Thyroid gland (tissue), 4 donors: ENCODE measurements at places on chromosomes 7 and 10. TPM values are rescaled to one million over a fixed set of nuclear protein-coding genes. Genes with fewer than 3 reads are reported as not detected.

DNA sequence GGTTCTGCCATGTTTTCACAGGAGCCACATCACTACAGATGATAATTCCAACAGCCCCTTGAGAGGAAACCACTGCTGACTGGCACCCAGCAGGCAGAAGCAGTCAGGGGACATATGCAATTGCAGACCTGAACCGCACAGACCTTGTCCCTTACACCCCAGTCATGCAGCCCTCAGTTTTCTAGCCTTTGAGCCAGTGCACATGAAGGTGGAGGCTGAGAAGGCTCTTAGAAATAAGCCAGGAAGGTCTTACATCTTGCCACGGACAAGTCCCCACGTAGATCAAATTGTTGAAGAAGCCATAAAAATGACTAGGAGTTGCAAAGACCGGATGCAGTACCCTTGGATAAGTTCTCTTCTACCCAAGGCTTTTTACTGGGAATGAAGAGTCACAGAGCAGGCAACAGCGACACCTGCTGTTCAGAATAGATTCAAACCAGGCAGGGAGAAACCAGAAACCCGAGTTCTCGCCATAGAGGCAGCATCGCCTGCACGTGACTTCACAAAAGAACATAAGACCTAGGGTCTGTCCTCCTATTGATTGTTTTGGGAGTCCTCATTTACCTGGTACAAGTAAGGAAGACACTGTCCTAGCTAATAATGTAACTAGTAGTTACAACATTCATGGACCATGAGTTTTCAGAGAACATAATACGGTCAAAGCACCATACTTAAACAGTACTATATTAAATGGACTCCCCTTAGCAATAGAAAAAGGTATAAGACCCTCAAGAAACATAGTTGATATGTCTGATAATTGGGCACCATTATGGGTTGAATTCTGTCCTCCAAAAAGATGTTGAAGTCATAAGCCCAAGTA lies 11.1 kb downstream of the STEAP1B start:
- peak; percentile 70 for DNase-seq
- H3K36me3 ChIP-seq, result no peaks in the 10 kb centered on the region
- no peak overlapping the region for H3K27ac ChIP-seq
- H3K4me1 ChIP-seq, result no peaks in the 10 kb centered on the region
- no peak overlapping the region for H3K4me3 ChIP-seq

- H3K4me1 ChIP-seq, result peaks cover 15% of the 10 kb centered on the region
- DNase-seq, result peak; percentile 42
- no peak overlapping the region for H3K27ac ChIP-seq
- H3K36me3 ChIP-seq, result no peaks in the 10 kb centered on the region
- H3K27me3 ChIP-seq, result no peaks in the 10 kb centered on the region
Observed at GRCh38 chr10:116765648-116766081, 23.3 kb upstream of the HSPA12A start.

DNA sequence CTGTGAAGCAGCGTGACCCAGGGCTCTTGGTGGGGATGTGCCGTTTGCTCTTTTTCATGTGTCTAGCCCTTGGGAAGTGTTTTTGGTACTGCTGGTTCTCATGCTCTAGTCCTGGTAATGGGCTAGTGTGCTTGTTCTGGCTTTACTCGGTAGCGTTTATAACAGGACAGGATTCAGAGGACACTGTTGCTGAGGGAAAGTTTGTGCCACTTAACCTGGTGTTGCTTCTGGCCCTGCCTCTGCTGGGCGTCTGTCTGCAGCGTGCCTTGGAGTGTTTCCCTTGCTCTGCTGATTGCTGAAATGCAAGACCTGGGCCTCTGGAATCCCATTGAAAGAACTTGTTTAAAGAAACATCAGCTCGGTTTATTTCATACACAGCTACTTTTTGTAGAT lies 35.0 kb downstream of the INPP5A start:
- H3K27me3 ChIP-seq, result no peaks in the 10 kb centered on the region
- H3K4me1 ChIP-seq, result peaks cover 51% of the 10 kb centered on the region
- peak; percentile 85 for DNase-seq
- H3K4me3 ChIP-seq, result no peak overlapping the region
- H3K36me3 ChIP-seq, result no peaks in the 10 kb centered on the region

DNA sequence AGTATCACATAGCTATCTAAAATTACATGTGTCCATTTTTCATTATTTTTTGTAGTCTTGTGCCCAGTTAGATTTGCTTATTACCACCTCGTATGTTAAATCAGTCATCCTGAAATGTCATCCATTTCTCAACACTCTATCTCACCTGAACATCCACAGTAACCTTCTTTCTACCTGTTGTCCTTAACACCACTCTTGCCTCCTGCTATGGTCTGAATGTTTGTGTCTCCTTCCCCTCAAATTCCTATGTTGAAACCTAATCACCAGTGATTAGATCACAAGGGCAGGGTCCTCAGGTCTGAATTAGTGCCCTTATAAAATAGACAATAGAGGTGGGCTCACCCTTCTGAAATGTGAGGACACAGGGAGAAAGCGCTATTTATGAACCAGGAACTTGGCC lies 80.2 kb upstream of the ASAH2 start:
- H3K27me3 ChIP-seq, result no peaks in the 10 kb centered on the region
- no peak overlapping the region for H3K27ac ChIP-seq
- no peak overlapping the region for H3K4me3 ChIP-seq
- no peak for DNase-seq
- H3K36me3 ChIP-seq, result no peaks in the 10 kb centered on the region

GRCh38 chr10:124145109-124145870 lies 51.9 kb upstream of the CHST15 start:
- H3K4me1 ChIP-seq, result no peaks in the 10 kb centered on the region
- no peaks in the 10 kb centered on the region for H3K36me3 ChIP-seq
- H3K4me3 ChIP-seq, result no peak overlapping the region
- H3K27ac ChIP-seq, result no peak overlapping the region
- no peaks in the 10 kb centered on the region for H3K27me3 ChIP-seq

- DNase-seq, result no peak
- H3K36me3 ChIP-seq, result no peaks in the 10 kb centered on the region
- H3K27ac ChIP-seq, result no peak overlapping the region
- no peaks in the 10 kb centered on the region for H3K4me1 ChIP-seq
- H3K27me3 ChIP-seq, result no peaks in the 10 kb centered on the region
Observed at GRCh38 chr10:116353817-116354216, 29.6 kb downstream of the CCDC172 start.

GRCh38 chr7:151211155-151211772 lies 976 bp upstream of the H2BK1 start:
- DNase-seq, result no peak
- no peaks in the 10 kb centered on the region for H3K27me3 ChIP-seq
- no peak overlapping the region for H3K27ac ChIP-seq
- H3K4me1 ChIP-seq, result no peaks in the 10 kb centered on the region
- peaks cover 25% of the 10 kb centered on the region for H3K36me3 ChIP-seq

DNA sequence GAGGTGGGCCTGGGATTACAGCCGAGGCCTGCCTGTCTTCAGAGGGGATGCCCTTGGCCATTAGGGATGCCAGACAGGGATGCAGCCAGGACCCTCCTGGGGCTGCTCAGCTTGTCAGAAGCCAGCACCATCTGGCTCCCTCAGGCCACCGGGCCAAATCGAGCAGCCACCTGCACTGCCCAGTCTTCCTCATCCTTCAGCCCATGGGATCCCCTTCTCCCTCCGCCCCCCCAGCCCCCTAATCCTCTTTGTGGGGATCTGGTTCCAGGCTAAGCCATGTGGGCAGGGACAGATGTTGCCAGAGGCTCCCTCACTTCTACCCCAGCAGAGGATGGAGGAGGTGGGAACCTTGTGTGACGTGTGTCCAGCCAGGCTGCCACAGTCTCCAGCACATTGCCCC lies 137.4 kb upstream of the PPIF start:
- no peak for DNase-seq
- no peak overlapping the region for H3K4me3 ChIP-seq
- H3K36me3 ChIP-seq, result peaks cover 52% of the 10 kb centered on the region
- no peak overlapping the region for H3K27ac ChIP-seq
- no peaks in the 10 kb centered on the region for H3K27me3 ChIP-seq
- H3K4me1 ChIP-seq, result no peaks in the 10 kb centered on the region

- H3K4me1 ChIP-seq, result peaks cover 7% of the 10 kb centered on the region
- H3K27ac ChIP-seq, result peak overlapping the region; percentile 63
- H3K36me3 ChIP-seq, result no peaks in the 10 kb centered on the region
- H3K4me3 ChIP-seq, result no peak overlapping the region
- no peaks in the 10 kb centered on the region for H3K27me3 ChIP-seq
Observed at GRCh38 chr10:33674986-33675599, 340.6 kb upstream of the NRP1 start.

DNA sequence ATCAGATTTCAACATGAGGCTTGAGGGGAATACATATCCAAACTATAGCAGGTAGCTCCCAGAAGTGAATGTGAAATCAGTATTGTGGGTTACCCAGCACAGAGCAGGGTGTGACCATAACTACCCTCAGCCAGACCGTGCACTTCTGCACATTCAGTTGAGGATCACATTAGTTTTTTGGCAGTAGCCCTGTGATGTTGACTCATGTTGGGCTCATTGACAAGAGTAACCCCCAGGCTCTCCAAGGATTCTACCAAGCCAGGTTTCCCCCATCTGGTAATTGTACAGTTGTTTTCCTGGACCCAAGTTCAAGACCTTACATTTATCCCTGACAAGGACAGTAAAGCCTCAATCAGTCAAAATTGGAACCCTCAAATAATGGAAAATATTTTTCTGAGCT lies 11.7 kb upstream of the CPA4 start:
- no peak for DNase-seq
- H3K27ac ChIP-seq, result no peak overlapping the region
- no peaks in the 10 kb centered on the region for H3K4me1 ChIP-seq
- H3K27me3 ChIP-seq, result no peaks in the 10 kb centered on the region

The ZYX gene
- 31.8 TPM for total RNA-seq

DNA sequence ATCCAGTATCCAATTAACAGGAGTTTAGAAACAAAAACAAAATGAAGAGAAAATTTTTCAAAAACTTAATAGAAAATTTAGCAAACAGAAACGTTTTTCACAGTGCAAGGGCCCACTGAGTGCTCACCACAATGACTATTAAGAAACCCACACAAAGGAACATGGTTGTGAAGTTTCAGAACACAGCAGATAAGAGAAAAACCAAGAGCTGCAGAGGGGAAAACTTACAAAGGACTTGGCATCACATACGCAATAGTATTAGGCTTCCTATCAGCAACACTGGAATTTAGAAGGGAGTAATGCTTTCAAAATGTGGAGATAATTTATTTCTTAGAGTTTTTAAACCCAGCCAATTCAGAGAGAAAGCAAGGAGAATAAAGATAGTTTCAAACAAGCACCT lies 1.7 kb upstream of the C7orf25 start:
- no peak for DNase-seq
- H3K27ac ChIP-seq, result no peak overlapping the region
- peaks cover 10% of the 10 kb centered on the region for H3K36me3 ChIP-seq
- H3K4me1 ChIP-seq, result peaks cover 14% of the 10 kb centered on the region

DNA sequence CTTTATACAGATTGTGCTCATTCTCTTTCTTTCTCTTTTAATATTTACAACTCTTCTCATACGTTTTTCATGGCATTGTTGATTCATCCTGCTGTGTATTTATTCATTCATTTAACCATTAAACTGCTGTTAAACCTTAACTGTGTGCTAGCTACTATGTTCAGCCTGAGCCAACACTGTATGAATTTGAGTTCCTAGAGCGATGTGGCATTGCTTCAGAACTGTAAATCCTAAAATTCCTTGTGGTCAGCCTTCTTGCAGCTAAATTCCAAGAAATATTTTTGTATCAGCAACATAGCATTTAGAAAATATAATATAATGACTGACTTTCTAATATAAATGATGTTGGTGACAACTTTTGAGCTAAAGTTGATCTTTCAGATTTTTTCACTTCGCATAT lies 184.7 kb upstream of the FZD1 start:
- H3K4me3 ChIP-seq, result no peak overlapping the region
- H3K4me1 ChIP-seq, result peaks cover 28% of the 10 kb centered on the region
- H3K36me3 ChIP-seq, result no peaks in the 10 kb centered on the region
- H3K27me3 ChIP-seq, result no peaks in the 10 kb centered on the region
- DNase-seq, result no peak
- H3K27ac ChIP-seq, result no peak overlapping the region

DNA sequence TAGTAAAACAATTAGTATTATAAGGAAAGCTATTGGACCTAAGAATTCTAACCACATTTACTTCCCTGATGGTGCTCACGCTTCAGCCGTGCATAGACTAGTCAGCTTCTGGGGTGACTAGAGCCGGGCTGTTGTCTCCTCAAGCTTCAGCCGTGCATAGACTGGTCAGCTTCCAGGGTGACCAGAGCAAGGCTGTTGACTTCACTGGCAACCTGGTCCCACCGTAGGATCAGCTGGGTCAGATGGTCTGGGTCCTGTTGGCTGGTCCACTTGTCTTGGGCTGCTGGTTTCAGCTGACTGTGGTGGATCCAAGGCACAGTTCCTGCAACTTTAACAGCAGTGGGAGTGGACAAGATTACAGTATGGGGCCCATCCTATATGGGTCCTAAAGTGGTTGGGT lies 99.4 kb downstream of the TRIM24 start:
- no peaks in the 10 kb centered on the region for H3K27me3 ChIP-seq
- no peaks in the 10 kb centered on the region for H3K4me1 ChIP-seq
- no peak overlapping the region for H3K27ac ChIP-seq
- DNase-seq, result no peak
- no peak overlapping the region for H3K4me3 ChIP-seq
- H3K36me3 ChIP-seq, result peaks cover 26% of the 10 kb centered on the region

DNA sequence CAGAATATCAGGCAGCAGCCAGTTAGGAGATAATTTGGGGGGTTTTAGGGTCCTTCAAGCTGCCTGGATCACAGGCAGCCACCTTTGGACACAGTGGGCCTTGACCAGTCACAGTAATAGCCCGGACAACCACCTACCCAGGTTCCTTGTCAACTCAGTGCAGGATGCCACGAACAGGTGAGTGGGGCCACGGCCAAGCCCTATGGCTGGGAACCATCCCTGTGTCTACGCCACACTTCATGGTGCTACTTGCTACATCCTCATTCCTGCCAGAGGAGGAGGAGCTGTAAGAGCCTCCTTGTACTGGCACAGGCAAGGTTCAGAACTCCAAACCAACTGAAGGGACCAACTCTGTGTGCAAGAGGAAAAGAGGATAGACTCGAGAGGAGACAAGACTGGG lies 19.9 kb downstream of the ITPRIP start:
- no peaks in the 10 kb centered on the region for H3K27me3 ChIP-seq
- H3K4me3 ChIP-seq, result no peak overlapping the region
- H3K27ac ChIP-seq, result peak overlapping the region; percentile 33
- no peak for DNase-seq
- peaks cover 23% of the 10 kb centered on the region for H3K36me3 ChIP-seq
- H3K4me1 ChIP-seq, result peaks cover 64% of the 10 kb centered on the region

DNA sequence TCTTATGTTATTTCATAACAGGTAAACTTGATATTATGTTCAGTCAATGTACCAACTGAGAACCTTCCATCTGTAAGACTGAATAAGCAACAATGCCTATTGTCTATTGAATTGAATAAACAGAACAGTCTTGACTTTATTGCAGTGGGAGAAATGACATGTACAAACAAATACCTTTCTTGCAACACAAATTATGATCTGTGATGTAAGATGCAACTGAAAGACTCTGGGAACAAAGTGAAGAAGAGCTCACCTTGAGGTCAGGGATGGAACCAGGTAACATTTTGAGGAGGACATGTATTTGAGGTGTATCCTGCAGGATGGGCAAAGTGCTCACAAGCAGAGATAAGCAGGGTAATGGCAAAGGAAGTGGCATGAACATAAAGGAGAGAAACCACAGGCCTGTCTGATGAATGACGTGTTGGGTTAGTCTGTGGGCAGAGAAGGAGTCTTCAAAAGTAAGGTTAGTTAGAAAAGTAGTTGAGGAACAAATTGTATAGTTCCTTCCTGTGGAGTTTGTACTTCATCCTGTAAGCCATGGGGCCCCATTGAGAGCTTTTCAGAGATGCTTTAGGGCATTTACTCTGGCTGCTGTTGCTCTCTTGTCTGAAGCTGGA lies 9.5 kb downstream of the PNLIPRP3 start:
- H3K36me3 ChIP-seq, result no peaks in the 10 kb centered on the region
- no peaks in the 10 kb centered on the region for H3K4me1 ChIP-seq
- no peak for DNase-seq
- no peak overlapping the region for H3K4me3 ChIP-seq
- no peak overlapping the region for H3K27ac ChIP-seq
- H3K27me3 ChIP-seq, result no peaks in the 10 kb centered on the region
